RPMI7951 (cell line): ENCODE measurements at places on chromosomes 7 and 10. TPM values are rescaled to one million over a fixed set of nuclear protein-coding genes. Genes with fewer than 3 reads are reported as not detected.

ENO4 gene
- total RNA-seq, result not detected in 2 replicates

ANKRD30A gene
- total RNA-seq, result not detected in 2 replicates

NKX1-2 gene
- not detected in 2 replicates for total RNA-seq

MKI67 gene
- 41.8 and 48.5 TPM in 2 replicates for total RNA-seq

GRCh38 chr7:150385302-150385723 lies 6.2 kb downstream of the ZNF775 start:
- no peak for DNase-seq

DNA sequence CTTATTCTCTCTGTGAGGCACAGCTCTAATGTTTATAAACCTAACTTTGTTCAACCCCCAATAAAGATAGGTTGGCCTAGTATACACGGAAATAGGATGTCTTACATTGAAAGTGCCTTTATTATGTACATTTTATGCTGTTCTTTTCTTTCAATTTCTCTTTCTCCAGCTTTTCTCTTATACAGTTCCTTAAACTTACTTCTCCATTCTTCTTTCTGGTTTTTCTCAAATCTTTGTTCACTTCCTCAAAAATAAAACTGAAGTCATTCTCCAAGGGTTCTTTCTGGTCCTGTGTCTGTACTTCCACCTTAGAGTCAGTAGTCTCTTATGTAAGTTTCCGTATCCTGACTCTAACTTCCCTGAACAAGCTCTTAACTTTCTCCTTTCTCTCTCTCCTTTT lies 29.2 kb upstream of the NAMPT start:
- no peak for DNase-seq

DNA sequence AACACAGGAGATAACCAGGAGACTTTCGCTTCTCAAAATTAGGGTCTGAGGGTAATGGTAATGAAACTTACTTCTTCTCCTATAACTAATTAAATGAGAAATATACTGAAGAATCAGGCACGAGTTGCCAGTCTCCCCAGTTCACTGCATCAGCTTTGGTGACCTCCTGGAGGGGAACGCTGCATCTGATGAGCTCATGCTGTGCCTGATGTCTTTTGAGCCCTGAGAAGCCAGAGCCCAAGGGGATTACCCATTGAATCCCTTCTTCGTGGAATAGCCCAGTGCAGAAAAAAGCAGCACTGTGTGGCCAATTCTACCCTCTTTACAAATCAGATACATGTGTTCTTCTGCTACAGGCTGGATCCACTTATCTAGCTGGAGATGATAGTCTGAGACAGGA lies 45.1 kb downstream of the CYP2C9 start:
- DNase-seq, result no peak

DNA sequence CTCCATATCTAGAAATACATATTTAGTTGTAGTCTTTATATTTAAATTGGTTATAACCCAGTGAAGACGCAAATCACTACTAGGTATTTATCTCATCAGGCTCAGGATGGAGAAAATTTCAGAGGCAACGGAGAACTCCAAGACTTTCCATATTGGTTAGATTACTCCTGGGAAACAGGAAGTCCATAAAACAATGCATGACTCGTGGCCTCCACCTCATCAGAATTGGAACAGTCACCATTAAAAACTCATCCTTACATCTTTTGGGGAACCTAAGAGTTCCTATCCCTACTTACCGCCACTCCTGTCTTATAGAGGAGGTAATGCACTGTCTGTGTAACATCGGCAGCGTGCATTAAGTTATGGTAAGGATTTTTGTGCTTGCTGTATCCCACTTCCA lies 177.6 kb downstream of the PPP1R17 start:
- DNase-seq, result peak; percentile 33

- DNase-seq, result no peak
Observed at GRCh38 chr10:70565556-70566514, 36.7 kb downstream of the PRF1 start.

GRCh38 chr10:24465891-24466818 lies 257.2 kb downstream of the KIAA1217 start:
- DNase-seq, result peak; percentile 94

DNA sequence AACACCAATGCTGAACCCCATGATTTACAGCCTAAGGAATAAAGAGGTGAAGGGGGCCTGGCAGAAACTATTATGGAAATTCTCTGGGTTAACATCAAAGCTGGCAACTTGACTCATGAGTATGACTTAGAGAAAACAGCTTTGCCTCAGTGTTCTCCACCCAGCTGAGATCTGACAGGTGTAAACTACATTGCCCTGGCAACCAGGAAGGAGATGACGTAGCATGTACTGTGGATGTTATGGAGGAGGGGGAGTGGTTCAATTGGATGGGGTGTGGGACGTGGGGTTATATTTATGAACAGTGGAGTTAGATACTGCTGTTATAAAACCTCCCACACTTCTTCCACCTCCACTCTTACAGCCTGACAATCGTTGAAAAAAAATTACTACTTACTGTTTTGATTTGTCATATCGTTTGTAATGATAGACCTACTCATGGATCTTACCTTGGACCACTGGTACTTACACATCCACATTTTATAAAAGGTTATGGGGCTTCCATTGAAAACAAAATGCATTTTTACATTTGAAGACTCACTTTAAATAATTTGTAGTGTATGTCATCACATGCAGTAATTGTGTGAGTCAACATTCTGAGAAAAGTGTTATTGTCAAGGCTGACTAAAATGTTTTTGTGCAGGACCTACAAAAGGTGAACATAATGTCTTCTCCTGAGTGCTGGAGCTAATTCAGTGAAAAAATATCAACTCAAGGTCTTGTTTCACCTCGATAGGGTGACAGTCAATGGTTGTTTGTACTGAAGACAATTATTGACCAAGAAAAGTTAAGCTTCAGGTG lies 6.4 kb downstream of the OR2F1 start:
- DNase-seq, result no peak

GRCh38 chr7:103626776-103627175 lies 180.8 kb upstream of the SLC26A5 start:
- DNase-seq, result no peak

- peak; percentile 68 for DNase-seq
Observed at GRCh38 chr7:127650847-127651555, 993 bp upstream of the SND1 start.
